ENCODE measurements at places on chromosomes 5 and 9.

DNA sequence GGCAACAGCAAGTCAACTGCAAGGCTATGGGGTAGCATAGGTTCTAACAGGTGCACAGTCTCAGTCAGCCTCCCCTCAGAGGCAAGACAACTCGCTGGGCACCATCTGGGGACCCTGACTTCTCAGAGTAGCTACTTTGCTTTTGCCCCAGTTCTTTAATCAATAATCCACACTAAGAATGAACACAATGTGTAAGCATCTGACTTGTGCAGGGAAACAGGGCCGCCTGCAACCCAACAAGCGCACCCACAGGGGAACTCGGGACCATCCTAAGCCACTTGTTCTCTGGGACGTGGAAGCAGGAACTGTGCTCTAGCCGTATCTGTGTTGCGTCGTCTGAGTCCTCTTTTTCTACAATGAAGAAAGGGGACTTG lies 1.9 kb downstream of the MOB3B start:
- DNase-seq: no peak

- DNase-seq: no peak
Observed at GRCh38 chr5:172830275-172830799, 3.7 kb upstream of the ERGIC1 start.

- DNase-seq: no peak
Observed at GRCh38 chr9:98146101-98146991, 27.3 kb upstream of the TRIM14 start.

DNA sequence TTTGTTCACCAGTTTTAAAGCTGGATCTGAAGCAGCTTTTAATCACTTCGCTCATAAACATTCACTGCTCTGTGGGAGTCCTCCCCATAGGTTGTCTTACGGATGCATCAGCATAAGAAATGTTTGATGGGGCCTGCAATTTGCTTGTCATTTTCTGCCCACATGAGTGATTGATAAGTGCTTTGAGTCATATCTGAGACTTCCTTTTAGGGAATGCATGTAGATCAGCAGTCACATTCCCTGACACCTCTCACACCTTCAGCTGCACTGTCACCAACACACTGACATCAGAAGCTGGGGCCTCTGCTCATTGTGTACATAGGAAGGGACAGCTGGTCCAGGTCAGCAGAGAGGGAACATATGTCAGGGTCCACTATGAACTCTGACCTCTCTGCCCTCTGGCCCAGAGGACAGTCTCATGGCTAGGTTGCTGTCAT lies 84.1 kb upstream of the SPATA31D4 start:
- no peak for DNase-seq

DNA sequence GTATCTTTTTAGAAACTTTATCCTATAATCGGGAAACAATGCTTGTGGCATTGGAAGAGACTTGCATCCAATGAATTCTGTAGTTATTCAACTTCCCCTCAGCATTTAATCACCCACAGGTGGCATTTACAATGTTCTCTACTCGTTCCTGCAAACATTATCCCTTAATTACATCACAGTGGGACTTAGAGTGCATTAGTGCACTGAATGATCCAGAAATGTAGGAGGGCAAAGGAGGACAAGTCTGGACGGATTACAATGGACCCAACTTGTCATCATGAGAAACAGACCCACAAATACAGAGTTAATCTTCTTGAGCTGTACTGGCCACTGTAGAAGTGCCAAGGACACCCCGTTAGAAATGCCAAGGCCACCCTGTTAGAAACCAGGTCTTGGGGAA lies 129.1 kb downstream of the DOCK8 start:
- no peak for DNase-seq

DNA sequence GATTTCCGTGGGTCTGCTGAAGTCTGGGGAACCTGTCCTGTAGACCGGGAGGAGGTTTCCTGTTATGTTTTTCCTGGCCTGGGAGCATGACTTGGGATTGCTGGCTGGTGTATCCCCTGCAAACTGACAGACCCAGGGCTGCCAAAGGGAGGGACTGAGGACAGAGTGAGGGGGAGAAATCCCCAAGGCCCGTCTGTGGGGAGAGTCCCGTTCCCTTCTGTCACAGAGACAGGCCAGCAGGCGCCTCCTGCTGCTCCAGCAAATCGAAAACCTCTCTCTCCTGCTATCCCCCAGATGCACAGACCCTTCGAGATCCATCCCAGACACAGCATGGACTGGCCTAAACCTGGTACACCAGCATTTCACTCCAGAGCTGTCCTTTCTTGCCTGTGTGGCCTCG lies 56.2 kb upstream of the ALDH1B1 start:
- no peak for DNase-seq

- no peak for DNase-seq
Observed at GRCh38 chr5:111635916-111636570, 121.0 kb downstream of the NREP start.

DNA sequence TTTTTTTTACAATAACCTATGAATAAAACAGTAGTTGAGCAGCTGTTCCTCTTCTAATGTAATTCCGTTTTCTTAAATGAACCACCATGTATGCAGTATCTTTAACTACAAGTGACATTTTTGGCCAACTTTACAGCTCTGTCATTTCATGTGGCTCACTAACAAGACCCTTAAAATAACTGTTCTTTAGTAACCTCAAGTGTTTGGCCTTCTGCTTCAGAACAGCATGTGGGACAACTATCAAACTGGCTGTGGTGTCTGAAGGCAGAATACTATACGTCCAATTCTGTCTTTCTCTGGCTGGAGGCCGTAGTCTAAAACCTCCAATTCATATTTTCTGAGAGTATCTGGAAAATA lies 391.4 kb downstream of the NNT start:
- no peak for DNase-seq

Measured in activated CD8-positive, alpha-beta memory T cell treated with anti-CD3 and anti-CD28 coated beads, Interleukin-2, amount 10 ng/mL, durations not matched to agents 7 days and 5 days (primary cell).